D721Med (cell line): ENCODE measurements at places on chromosomes 16 and 17.
A peak's percentile ranks its signal among the peaks of the same experiment; 100 is the strongest.

DNA sequence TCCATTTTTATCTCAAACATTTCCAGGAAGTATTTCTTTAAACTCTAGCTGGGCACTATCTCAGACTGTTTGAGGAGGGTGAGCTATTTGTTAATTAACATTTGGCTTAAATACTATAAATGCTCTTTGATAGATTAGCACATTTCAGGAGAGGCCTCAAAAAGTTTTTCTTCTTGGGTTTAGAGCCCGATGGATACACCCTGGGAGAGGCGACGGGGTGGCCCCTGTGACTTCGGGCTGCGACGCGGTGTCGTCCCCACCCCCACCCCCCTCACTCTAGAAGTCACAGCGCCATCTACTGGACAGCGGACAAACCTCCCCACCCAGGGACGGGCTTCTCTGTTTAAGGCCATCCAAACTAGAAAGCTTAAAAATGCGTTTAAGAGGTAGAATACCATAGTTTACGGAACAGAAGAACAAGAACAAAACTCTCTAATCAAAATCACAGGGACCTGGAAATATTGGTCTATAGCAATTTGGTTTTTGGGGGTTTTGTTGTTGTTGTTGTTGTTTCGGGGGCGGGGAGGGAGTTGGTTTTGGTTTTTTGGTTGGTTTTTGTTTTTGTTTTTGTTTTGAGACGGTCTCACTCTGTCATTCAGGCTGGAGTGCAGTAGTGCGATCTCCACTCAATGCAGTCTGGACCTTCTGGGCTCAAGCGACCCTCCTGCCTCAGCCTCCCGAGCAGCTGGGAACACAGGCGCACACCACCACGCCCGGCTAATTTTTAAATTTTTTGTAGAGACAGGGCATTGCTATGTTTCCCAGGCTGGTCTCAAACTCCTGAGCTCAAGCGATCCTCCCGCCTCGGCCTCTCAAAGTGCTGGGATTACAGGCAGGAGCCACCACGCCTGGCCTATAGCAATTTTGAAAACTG lies 254.4 kb downstream of the C16orf95 start:
- no peak for DNase-seq

GRCh38 chr17:41959336-41960095 lies 7.1 kb upstream of the CNP start:
- DNase-seq = peak; percentile 57

- no peak for DNase-seq
These were observed 15.8 kb upstream of the AKTIP start for GRCh38 chr16:53518550-53519416.

GRCh38 chr17:49230636-49231562 lies at the start of gene PHOSPHO1:
TSS of gene PHOSPHO1 (minus strand) at chr17:49230787. CDS start at chr17:49226691, 4,096 bp downstream.
- peak; percentile 95 for DNase-seq

GRCh38 chr17:39738983-39739884 lies 1.5 kb downstream of the GRB7 start:
- no peak for DNase-seq
